Stimulated activated CD8-positive, alpha-beta memory T cell treated with anti-CD3 and anti-CD28 coated beads, Interleukin-15, amount 100 ng/mL, for 1 hour (primary cell): ENCODE measurements at places on chromosomes 4 and X.

DNA sequence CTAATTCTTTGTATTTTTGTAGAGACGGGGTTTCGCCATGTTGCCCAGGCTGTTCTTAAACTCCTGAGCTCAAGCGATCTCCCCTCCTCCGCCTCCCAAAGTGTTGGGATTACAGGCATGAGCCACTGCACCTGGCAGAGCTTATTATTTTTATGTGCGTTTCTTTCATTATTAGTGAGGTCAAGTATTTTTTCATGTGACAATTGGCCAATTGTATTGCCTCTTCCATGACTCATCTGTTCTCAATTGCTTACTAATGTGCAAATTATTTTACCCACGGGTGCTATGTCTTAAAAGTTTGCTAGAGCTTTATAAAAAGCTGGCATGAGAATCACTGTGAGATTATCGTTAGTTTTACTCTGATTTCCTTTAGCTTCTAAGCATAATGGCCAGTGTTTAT, 13.0 kb upstream of the ARX start:
- DNase-seq: no peak

DNA sequence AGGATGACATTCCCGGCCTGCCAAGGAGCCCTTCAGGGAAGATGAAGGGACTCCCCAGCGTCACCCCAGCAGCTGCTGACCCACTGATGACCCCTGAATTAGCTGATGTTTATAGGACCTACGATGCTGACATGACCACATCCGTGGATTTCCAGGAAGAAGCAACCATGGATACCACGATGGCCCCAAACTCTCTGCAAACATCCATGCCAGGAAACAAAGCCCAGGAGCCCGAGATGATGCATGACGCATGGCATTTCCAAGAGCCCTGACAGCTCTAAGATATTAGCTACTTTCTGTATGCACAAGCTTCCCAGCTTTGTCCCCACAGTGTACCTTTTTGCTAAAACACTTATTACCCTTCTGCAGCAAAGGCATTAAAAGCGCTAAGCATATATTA, 14.4 kb downstream of the AMBN start:
- DNase-seq: no peak

GRCh38 chr4:185332575-185333464, 62.9 kb downstream of the LRP2BP start:
- DNase-seq: no peak

GRCh38 chr4:87002682-87003043, 67.9 kb downstream of the AFF1 start:
- no peak for DNase-seq

GRCh38 chr4:11189756-11190155, 238.9 kb downstream of the HS3ST1 start:
- no peak for DNase-seq

DNA sequence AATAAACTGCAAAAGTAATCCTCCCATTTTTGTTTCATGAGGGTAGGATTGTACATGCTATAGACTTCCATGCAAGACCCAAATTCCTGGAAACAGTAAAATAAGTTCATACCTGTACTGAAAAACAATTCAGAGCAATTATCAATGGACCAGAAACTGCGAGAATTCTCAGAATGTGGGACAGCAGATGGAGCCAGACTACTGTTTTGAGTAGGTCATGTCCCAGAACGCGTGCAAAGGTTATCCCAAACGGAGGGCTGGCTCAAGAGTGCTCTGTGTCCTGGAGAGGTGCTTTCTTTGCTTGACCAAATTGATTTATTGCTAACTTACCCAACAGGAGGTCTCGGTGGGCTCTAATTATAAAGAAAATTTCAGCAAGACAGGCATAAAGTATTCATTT, 1.7 kb upstream of the MAGEH1 start:
- no peak for DNase-seq

- no peak for DNase-seq
These were observed 75.9 kb upstream of the AFAP1 start for GRCh38 chr4:8015512-8015911.

DNA sequence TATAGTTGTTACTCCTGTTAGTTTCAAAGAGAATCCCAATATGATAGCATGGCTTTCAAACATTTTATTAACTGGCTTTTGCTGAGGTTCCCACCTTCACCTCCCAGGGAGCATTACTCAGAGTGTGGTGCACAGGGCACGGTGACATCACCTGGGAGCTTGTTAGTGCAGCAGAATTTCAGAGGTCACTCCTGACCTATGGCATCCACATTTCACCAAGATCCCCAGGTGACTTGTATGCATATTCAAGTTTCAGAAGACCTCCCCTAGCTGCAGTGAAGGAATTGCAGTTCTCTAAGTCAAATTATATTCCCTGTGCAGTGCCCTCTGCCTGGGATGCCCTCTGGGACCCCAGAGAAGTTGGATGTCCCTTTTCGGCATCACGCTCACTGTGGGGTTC, 29.7 kb upstream of the LNX1 start:
- no peak for DNase-seq

- no peak for DNase-seq
These were observed 665.5 kb downstream of the TLL1 start for GRCh38 chr4:166538491-166539005.
